Amniotic epithelial cell (primary cell): ENCODE measurements at places on chromosomes 11 and 22.
A peak's percentile ranks its signal among the peaks of the same experiment; 100 is the strongest.

- DNase-seq = no peak
Observed at GRCh38 chr22:27994481-27995331, 75.7 kb upstream of the PITPNB start.

GRCh38 chr11:63352144-63352543 is 17.4 kb upstream of the SLC22A9 start:
- no peak for DNase-seq

- DNase-seq = peak; percentile 93
Observed at GRCh38 chr11:122746611-122747244, 91.2 kb downstream of the UBASH3B start.

DNA sequence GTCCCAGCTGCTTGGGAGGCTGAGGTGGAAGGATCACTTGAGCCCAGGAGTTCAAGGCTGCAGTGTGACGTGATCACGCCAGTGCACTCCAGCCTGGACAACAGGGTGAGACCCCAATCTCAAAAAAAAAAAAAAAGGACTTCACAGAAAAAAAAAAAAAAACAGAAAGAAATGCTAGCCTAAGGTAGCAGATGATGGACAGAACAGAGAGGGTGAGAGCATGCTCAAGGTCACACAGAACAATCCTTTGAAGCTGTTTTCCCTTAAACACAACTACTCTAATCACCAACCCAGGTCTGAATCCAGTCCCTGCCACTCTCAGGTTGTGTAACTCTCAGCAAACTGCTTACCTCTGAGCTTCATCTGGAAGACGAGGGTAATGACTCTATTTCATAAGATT is 9.7 kb downstream of the ZMAT5 start:
- no peak for DNase-seq

DNA sequence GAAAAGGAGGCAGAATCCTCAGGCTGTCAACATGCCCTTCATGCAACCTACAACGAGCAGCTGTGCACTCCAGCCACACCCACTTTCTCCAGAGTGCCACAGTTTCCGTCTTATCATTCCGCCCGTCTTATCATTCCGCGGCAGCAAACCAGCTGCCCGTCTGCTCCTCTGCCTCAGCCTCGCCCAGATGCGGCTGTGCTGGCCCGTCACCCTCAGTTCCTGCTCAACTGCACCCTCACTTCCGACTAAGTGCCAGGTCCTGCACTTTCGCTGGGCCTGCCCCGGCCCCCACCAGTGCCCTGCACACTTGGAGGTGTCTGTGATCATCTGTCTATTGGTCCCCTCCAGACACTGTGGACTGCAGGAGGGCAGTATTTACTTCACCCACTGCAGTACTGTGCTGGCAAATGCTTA is 43.7 kb downstream of the MICAL3 start:
- peak; percentile 65 for DNase-seq

- no peak for DNase-seq
Observed at GRCh38 chr11:134359646-134360045, 27.9 kb downstream of the GLB1L2 start.
